Activated effector memory CD4-positive, alpha-beta T cell treated with anti-CD3 and anti-CD28 coated beads, Interleukin-2, amount 50 U/mL, for 16 hours (primary cell): ENCODE measurements at places on chromosomes 7 and 10.
A peak's percentile ranks its signal among the peaks of the same experiment; 100 is the strongest.

DNA sequence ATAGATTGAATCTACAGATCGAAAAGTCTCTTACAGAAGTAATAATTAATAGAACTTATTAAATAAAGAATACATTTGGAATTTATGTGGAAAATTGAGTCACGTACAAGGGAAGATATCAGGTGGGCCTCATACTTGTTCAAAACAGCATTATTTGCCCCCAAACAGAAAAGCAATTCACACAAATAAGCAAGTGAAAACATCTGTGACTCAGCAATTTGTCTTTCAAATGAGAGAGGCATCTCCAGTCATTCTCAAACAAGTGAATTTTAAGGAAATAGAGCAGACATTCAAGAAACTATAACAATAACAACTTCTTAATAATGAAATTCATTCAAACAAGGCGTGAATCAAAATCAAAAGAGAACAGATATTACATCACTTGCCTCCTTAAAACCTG, 50.1 kb downstream of the SEMA3A start:
- DNase-seq: no peak

GRCh38 chr10:47404446-47404845, 20.4 kb upstream of the ZNF488 start:
- peak; percentile 54 for DNase-seq

- DNase-seq: no peak
Measured at GRCh38 chr10:130809761-130810515, 501.6 kb downstream of the TCERG1L start.

DNA sequence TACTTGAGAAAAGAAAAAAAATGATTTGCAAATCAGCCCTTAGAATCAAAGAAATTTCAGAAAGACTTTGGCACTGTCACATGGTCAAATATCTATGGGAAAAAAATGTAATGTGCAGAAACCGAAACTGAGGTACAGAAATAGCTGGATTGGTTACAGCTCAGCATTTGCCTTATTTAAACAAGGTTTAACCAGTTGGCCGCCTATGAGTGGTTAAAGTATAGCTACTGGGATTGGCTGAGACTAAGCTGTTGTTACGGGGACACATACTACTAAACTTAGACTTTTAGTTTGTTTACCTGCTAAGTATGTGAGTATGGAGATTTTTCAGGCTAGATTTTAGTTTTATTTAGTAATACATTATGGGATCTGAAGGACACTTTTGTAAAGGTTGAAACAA, 38.6 kb downstream of the SFTPD start:
- no peak for DNase-seq

DNA sequence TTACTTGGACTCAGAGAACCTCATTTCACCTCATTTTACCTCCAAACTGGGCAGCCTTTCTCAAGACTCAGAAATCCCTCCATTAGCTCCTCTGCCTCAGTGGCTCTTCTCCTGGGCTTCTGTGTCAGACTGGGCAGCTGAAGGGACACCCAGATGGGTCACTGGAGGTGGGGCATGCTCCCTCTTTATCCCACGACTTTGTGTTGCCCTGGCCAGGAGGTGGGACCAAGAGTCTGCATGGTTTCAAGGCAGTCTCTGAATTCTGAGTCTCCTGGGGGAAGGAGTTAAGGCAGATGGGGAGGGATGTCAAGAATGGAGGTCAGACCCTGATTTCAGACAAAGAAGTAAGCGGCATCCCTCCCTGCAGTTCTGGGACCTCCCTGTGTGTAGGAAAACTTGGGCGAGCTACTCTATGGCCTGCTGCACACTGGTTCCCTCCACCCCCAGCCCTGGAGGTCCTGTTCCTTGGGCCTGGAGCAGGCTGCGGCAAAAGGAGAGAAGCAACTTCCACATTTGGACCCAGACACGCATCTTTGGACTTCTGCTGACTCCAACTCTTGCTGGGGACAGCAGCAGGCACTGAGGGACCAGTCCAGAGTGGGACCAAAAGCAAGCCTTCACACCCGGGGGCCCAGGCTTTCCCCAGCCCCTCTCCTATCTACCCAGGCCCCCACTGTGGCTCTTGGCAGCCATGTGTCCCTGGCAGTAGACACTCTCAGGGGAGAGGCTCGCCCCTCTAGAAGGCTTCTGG, 10.8 kb downstream of the POLL start:
- DNase-seq: no peak

- DNase-seq: no peak
Measured at GRCh38 chr7:100426516-100426915, 2.0 kb downstream of the ZCWPW1 start.

DNA sequence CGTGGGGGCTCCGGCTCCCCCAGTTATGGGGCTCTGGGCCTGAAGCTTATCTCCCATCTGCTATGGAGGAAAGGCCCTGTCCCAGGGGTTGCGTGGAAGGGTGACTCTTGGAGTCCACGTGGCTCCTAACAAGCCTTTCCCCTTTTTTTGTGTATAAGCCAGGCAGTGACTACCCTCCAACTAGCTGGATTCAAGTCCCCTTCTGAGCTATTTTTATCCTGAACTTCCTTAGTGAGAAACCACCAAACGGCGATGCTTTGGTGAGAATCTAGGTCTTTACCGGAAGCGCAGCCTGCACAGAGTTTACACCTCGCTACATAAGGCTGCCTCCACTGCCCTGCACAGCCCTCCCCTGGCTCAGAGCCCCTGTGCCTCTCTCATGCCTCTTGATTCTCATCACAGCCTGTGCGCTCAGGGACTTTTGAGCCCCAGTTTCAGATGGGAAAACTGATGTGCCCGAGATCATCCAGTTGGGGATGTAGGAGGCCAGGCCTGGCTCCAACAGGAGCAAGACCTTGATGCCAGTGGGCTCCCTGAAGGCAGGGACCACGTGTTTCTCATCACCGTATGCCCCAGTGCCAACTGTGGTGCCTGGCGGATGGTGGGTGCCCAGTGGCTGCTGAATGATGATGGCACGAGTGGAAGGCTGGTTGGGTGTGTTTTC, 102.3 kb upstream of the PPIF start:
- DNase-seq: no peak

DNA sequence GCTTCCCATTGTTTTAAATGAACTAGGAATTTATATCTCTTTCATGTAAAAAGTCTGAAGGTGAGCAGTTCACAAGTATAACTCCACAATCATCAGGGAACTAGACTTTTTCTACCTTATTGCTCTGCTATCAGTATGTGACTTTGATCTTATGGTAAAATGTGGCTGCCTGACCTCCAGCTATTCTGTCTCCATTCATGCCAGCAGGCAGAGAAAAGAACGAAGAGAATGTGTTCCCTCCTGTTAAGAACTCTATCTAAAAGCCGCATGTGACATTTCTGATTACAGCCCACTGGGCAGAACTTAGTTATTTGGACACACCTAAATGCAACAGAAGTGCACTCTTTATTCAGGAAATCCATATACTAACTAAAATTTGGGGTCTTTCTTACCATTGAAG, 102.8 kb upstream of the MBL2 start:
- no peak for DNase-seq

DNA sequence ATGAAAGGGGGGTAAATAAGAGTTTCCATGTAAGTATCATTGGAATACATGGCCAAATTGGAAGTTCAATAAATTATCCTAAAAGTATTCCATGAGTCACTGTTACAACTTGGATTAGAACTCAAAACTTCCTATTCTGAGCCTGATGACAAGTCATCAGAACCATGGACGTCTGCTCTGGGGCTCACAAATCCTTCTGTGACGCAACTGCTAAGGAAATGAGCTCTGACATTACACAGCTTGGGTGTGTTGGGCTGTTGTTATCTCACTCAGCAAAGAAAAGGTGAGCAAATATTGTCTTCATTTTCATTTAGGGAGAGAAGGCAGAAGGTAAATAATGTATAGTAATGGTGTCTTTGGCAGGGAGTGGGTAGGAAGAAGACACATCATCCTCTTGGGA, 214.8 kb upstream of the ADO start:
- no peak for DNase-seq

GRCh38 chr7:113752289-113752688, 166.5 kb downstream of the PPP1R3A start:
- DNase-seq: no peak

DNA sequence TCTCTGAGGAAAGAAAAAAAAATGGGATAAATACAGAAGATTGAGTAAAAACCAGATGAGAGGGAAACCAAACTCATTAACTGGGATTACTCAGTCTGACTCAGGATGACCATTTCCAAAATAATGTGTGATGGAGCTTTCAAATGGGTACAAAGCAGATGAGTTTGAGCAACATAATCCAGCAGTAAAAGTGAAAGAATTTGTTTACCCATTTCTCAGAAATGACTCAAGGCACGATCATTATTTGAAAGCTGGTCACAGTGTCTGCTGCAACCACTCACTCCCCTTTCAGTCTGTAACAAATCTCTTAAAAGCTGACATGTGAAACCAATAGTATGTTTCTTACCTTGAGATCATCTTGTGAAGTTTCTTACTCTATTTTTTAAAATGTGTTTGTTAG, 104.7 kb upstream of the KLF14 start:
- no peak for DNase-seq

DNA sequence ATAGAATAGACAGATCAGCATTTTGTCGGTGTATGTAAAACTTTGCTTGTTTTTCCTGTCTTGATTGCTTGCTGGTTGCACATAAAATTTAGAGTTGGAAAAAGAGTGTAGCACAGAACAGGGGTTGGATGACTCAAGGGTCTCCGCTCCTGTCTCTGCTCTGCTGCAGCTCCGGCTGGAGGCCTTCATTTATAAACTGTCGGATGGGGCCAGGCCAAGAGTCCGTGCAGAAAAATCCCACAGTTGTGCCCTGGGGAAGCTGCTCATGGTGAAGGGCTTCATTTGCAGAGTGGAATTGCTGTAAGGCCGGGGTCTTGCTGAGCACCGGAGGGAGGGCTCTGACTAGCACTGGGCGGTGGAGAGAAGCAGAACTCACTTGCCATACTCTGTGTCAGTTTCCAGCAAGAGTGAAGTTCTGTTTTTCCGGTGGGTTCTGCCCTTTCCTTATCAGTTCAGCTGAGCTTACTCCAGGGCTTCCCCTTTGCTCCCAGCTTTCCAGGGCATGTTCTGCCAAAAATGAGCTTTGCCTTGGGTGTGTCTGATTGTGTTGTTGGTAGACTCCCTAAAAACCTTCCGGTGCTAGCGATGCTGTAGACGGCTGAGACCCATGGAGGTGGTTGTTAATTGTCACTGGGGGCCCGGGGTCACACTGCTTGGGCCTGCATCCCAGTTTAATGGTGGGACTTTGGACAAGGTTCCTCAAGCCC, 67.2 kb downstream of the CAMK1D start:
- no peak for DNase-seq

- DNase-seq: no peak
Measured at GRCh38 chr7:21984042-21984441, 38.3 kb upstream of the CDCA7L start.

- DNase-seq: no peak
Measured at GRCh38 chr7:28298870-28299518, 113.3 kb upstream of the CREB5 start.

GRCh38 chr10:33673839-33674415, 339.5 kb upstream of the NRP1 start:
- no peak for DNase-seq

- peak; percentile 78 for DNase-seq
Measured at GRCh38 chr10:97572214-97572989, at the start of gene ANKRD2. Gene ANKRD2 (plus strand): TSS chr10:97572779. CDS start chr10:97572789, 10 bp downstream.

GRCh38 chr7:47424523-47424922, 157.4 kb downstream of the TNS3 start:
- DNase-seq: no peak

GRCh38 chr7:101941481-101942383, 124.3 kb downstream of the CUX1 start:
- no peak for DNase-seq

DNA sequence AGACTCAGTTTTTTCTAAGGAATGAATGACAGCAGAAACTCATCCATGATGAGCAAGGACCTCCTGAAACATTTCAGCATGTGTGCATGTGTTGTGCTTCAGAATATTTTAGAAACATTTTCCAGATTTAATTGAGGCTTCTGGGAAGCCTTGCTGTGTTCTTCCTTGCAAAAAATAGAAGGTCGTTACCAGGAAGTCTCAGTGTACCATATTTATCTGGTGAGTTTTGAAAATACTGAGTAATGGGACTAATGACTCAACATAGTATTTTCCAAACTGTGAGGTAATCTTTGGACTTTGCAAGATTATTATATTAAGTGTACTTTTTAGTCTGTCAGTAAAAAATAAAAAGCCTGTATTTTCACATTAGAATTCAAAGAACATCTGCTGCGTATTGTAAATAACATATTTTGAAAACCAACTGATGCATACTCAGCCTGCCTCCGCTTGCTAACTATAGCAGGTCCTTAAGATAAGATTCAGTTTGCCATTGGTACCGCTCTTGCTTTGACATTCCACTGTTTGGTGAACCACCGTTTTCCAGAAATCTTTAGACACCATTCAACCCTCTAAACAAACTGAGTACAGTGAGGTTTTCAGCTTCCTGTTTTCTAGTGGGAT, 739.6 kb upstream of the GALNT17 start:
- no peak for DNase-seq

DNA sequence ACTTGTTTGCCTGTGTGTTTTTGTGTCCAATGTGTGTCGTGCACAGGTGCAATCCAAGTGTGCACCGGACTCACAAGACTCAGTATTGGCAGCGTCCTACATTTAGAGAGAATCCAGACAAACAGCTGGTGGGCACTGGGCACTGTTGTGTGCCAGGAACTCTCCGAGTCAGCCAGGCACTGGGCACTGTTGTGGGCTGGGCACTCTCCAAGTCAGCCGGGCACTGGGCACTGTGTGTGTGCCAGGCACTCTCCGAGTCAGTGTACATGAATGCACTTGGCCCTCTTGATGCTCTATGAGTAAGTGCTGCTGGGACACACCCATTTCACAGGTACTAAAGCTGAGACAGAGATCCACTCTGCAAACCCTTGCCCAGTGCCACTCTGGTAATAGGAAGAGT, 303.5 kb downstream of the PTPRN2 start:
- peak; percentile 30 for DNase-seq
